Renal cortical epithelial cell (primary cell): ENCODE measurements at places on chromosomes 2 and 18.

DNA sequence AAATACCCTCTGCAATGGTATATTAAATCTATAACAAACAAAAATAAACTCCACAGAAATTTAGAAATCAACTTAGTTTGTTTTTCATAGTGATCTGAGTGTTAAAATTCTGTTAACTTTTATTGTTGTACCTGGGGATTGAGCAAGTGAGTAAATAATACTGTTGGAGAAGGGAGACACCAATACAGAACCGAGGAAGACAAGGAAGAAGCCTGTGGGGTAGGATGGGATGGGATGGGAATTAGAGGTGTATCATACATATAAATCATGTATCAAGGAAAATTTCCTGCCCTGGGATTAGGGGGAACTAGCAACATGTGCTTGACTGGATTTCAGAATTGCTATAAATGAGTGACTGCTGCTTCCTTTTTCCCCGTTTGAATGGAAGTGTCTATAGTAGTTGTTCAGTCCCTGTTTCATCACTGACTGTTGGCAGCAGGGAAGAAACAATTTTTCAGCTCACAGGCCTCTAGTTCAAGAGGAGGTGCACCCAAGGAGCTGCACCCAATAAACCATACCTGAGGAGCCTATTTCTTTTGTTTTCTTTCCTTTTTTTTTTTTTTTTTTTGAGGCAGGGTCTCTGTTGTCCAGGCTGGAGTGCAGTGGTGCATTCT is 53.1 kb downstream of the SP110 start:
- no peak for DNase-seq

- DNase-seq: no peak
Observed at GRCh38 chr2:20447437-20448245, 767 bp downstream of the RHOB start.

DNA sequence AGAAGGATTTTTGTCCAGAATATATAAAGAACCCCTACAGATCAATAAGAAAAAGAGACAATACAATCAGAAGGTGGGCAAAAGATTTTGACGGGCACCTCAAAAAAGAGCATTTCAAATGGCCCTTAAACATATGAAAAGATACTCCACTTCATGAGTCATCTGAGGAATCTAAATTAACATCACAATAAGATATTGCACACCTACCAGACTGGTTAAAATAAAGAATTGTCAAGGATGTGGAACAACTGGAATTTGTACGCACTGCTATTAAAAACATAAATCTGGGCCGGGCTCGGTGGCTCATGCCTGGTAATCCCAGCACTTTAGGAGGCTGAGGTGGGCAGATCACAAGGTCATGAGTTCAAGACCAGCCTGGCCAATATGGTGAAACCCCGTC is 17.0 kb upstream of the NCOA1 start:
- no peak for DNase-seq

- DNase-seq: no peak
Observed at GRCh38 chr2:216572582-216573578, 60.3 kb upstream of the IGFBP2 start.

GRCh38 chr2:60215386-60215901 is 338.0 kb downstream of the BCL11A start:
- DNase-seq: no peak

DNA sequence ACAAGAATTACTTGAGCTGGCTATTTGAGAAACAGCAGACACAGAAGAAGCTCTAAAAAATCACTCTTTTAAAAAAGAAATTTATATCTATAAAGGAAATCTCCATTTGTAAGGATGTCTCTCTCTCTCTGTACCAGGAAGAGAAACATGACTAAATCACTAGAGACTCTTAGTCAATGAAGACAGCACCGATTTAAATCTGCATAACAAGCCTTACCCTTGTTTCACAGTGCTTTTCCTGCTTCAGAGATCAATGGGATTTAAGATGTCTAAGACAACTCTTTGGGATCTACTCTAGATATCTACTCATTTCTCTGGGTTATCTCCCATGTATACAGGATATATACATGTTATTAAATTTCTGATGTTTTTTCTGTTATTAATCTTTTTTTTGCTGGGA is 359.2 kb upstream of the RND3 start:
- no peak for DNase-seq

- no peak for DNase-seq
Observed at GRCh38 chr2:172131713-172132555, 29.2 kb upstream of the DLX2 start.

- no peak for DNase-seq
Observed at GRCh38 chr18:44673256-44673880, 7.3 kb upstream of the SETBP1 start.

DNA sequence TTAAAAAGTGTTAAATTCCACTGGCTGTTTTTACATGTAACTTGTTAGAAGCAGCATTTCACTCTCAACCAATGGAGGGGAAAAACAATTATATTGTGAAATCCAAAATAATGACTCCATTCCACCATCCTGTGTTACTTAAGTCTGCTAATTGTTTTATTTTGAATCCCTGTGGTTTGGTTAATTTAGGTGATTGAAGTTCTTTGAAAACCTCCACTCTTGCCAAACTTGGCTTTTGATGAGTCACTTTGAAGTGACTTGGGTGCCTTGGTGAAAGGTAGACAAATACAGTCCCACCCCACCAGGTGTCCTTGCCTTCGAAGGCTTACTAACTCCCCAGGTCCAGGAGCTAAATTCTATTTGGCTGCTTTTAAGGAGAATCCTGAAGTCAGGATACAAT is 1303.8 kb upstream of the NRXN1 start:
- peak; percentile 41 for DNase-seq

GRCh38 chr2:51304311-51304710 is 272.4 kb upstream of the NRXN1 start:
- DNase-seq: no peak

DNA sequence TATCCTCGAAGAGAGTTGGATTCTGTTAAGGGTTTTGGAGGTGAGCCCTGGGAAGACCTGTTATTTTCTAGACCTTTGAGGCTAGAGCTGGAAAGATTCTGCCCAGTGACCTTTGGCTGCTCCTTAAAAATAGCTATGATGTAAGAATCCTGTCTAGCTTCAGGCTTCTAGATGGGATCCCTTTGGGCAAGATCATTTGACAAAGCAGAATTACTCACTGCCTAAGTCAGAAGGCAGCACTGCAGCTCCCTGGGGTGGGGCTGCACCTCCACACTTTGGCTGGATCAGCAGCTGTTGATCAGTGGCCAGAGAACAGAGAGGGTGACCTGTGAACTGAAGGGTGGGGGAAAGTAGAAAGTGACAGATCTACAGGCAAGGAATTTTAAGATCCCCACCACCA is 103.8 kb downstream of the ASAP2 start:
- peak; percentile 92 for DNase-seq

GRCh38 chr2:168624028-168624427 is 168.0 kb downstream of the CERS6 start:
- DNase-seq: no peak

DNA sequence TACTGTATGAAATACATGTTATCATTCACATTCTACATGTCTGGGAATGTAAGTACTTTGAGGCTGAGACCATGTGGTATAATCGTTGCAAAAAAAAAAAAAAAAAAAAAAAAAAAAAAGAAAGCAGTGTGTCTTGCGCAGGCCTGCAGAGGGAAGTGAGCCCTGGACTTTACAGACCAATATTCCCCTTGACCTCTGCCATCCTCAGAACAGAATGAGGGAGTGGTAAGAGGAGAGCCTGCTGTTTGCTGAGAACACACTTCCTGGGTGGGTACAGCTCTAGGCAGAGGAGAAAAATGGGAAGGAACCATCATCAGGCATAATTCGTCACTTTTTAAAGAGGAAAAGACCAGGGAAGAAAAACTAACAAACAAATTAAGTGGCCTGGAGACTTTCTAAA is 28.8 kb upstream of the TBC1D8 start:
- DNase-seq: no peak

DNA sequence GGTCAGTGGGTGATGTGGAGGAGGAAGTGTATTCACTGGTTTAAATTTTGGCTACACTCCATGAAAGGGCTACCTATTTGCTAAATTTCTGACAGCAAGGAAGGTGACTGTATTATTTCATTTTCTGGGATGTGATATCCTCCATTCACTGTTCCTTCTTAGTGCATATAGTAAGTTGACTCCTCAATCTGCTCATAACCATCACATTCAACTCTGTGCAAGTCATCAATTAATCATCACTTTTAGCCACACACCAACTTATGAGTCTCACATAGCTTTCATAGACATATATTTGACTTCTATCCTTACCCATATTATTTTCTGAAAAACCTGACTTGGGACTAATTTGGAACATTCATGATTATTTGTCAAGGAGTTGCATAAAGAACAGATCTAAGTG is 16.9 kb downstream of the KLHL41 start:
- no peak for DNase-seq

- DNase-seq: no peak
Observed at GRCh38 chr2:148971547-148971946, 67.0 kb upstream of the LYPD6B start.

- DNase-seq: peak; percentile 91
Observed at GRCh38 chr2:135786823-135787222, 45.2 kb downstream of the UBXN4 start.

DNA sequence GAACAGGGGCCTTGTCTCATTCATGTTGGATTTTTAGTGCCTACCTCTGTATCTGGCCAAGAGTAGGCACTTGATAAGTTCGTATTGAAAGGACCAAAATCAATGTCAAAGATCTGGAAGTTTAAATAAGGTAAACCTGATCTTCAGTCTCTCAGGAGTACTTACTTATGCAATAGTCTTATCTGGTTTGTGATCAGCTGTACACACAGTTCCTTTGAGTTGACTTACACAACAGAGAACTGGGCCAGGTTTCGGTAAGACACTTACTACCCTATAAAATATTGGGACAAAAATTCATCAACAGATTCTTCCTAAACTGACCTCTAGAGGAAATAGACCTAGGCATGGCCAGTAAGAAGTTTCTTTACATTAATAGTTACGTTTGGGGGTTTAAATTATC is 113.6 kb upstream of the NXPH2 start:
- no peak for DNase-seq

DNA sequence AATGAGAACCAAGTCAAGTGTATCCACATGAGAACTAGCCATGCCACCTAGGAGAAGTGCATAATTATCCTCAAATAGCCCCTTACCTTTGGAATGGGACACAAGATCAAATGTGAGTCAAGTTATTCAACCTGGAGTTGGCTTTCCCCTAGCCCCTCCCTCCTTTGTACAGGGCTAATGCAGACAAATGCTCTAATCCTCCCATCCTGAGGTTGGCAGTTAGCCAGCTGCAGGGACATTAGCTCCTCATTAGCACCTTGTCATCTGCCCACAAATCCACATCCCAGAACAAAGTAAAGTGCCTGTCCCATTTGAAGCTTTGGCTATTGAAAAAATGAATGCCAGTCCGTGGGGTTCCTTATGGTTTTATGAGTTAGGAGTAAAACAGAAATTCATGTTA is 294.1 kb upstream of the FANCL start:
- peak; percentile 25 for DNase-seq

DNA sequence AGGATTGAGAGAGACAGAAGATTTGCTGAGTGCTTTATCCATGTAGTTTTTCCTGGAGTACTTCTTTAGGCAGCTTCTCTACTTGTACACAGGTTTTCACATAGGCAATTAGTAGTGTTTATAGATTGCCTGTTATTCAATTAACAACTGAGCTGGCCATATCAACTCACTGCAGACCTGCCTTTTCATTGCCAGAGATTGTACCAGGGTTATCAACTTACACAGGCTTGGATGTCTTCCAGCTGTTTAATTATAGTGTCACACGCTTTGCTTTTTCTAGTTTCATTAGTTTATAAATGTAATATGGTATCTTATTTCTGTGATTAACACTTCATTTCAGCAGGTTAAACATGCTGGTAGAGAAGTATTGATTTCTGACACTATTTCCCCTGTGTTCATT is 125.9 kb downstream of the GPD2 start:
- DNase-seq: no peak

- peak; percentile 77 for DNase-seq
Observed at GRCh38 chr2:67645280-67646138, 248.4 kb downstream of the ETAA1 start.

GRCh38 chr18:69574401-69574800 is 173.7 kb downstream of the DOK6 start:
- DNase-seq: no peak

DNA sequence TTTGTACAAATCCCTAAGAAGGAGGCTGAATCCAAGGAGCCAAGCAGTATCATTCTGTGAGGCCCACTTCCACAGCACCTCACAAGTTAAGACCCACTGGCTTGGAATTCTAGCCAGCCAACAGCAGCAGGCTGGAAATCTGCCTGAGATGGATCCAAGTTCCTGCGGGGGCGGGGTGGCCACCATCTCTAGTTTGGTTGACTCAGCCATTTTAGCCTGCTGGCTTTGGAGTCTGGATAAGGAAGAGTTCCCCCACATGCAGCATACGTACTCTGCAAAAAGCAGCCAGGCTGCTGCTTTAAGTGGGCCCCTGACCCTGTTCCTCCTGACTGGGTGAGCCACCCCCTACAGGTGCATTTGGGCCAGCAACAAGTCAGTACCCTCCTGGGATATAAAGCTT is 65.2 kb downstream of the FARP2 start:
- no peak for DNase-seq

- DNase-seq: no peak
Observed at GRCh38 chr2:236762628-236763027, 193.0 kb downstream of the ACKR3 start.

- DNase-seq: peak; percentile 23
Observed at GRCh38 chr2:156657809-156658208, 221.6 kb downstream of the GPD2 start.

GRCh38 chr2:119426801-119427395 is 4.8 kb upstream of the TMEM37 start:
- peak; percentile 86 for DNase-seq

- DNase-seq: no peak
Observed at GRCh38 chr18:75574187-75574586, 146.7 kb upstream of the SMIM21 start.

DNA sequence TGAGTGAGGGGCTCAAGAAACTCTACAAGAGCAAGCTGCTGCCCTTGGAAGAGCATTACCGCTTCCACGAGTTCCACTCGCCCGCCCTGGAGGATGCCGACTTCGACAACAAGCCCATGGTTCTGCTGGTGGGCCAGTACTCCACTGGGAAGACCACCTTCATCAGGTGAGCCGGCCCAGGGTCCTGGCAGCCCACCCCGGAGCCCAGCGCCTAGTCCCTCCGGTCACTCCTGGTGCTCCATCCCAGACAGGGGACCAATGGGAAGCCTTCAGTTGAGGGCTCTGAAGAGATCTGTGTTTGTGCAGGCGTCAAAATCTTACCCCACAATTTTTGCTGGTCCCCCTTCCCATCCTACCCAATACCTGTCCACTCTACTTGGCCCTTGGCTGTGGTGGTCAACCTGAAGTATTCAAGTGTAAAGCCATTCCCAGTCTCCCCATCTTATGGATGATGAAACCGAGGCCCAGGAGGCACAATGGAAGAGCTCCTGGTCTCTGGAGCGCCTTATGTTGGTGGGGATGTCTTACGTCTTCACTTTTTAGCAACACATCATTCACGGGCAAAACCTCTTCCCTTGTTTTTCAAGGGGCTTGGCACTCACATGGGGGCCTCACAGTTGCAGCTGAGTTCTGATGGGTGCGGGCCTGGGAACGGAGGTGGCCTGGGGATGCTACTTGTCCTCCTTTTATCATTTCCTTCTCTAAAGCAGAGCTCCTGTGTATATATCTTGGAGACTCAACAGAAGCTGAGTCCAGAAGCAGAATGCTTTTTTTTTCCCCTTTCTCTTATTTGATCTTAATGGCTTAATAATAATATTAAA is 941 bp downstream of the EHD3 start:
- DNase-seq: no peak

GRCh38 chr2:241317391-241317790 is 1.7 kb downstream of the SEPTIN2 start:
- no peak for DNase-seq

GRCh38 chr2:71608441-71608840 is 155.1 kb downstream of the DYSF start:
- DNase-seq: no peak

GRCh38 chr2:216294305-216294704 is 78.0 kb downstream of the MARCHF4 start:
- DNase-seq: peak; percentile 84
